ENCODE measurements at places on chromosomes 13 and 19.

DNA sequence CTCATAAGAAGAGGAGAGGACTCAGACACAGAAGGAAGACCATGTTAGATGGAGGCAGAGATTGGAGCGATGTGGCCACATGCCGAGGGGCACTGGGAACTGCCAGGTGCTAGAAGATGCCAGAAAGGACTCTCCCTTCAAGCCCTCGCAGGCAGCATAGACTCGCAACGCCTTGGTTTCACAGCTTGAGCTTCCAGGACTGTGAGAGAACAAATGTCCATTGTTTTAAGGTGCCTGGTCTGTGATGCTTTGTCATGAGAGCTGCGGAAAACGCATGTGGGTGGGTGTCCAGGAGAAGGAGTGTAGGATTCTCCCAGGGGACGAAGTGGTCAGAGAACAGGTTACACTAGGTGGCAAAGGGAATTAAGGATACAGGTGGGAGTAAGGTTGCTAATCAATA lies 125.9 kb upstream of the USP29 start:
- no peak overlapping the region for H3K4me3 ChIP-seq
- H3K36me3 ChIP-seq: no peaks in the 10 kb centered on the region
- no peak for DNase-seq
- no peaks in the 10 kb centered on the region for H3K4me1 ChIP-seq

DNA sequence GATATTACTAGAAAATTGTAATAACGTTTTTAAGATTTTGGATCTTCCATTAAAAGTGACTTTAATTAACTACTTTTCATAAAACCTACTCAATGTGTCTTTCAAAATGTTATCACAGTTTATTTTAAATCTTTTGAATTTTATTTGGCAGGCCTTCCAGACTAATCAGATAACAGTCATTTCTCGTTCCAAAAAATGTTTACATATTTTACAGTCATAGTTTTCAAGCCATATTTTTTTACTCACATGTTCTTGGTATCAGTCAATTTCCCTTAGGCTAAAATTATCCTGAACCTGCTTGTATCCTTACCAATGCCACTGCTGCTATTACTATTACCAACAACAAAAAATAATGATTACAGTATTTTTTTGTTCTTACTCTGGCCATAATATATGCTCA lies 1783.5 kb downstream of the SLITRK5 start:
- H3K27me3 ChIP-seq: no peaks in the 10 kb centered on the region
- H3K36me3 ChIP-seq: no peaks in the 10 kb centered on the region
- H3K27ac ChIP-seq: no peak overlapping the region

- H3K4me1 ChIP-seq: no peaks in the 10 kb centered on the region
- no peaks in the 10 kb centered on the region for H3K36me3 ChIP-seq
- DNase-seq: no peak
- no peak overlapping the region for H3K4me3 ChIP-seq
- H3K27ac ChIP-seq: no peak overlapping the region
Measured at GRCh38 chr13:65453982-65454381, 1776.2 kb downstream of the PCDH9 start.

GRCh38 chr19:7877249-7877836 lies 3.2 kb upstream of the PRR36 start:
- no peak overlapping the region for H3K4me3 ChIP-seq
- no peaks in the 10 kb centered on the region for H3K36me3 ChIP-seq
- H3K4me1 ChIP-seq: peaks cover under 1% of the 10 kb centered on the region
- H3K27me3 ChIP-seq: peaks cover 12% of the 10 kb centered on the region

DNA sequence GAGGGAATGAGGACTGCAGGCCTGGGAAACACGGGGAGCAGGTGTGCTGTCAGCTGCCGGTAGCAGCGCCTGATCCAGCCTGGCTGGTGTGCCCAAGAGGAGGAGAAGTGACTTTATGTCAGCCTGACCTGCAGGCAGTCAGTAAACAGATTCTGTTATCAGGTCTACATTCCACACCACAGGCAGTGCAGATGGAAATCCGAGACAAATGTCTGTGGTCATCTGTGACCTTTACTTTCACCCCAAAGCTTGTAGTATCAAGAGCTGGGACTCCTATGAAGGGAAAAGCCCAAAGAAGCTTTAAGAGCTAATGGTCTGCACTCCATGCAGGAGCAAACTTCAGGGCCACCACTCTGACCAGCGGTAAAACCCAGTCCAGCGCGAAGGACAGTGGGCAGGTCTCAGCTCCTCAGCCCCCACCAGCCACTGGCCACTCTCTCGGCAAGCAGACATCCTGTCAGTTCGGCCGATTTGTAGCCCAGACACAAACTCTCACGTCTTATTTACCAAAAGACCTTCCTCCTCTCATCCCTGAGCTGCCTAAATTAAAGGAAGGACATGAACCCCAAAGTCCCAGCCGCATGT lies 7.7 kb downstream of the EPS15L1 start:
- peak; percentile 56 for DNase-seq
- H3K4me1 ChIP-seq: peaks cover 12% of the 10 kb centered on the region
- H3K4me3 ChIP-seq: no peak overlapping the region
- no peaks in the 10 kb centered on the region for H3K27me3 ChIP-seq
- no peaks in the 10 kb centered on the region for H3K36me3 ChIP-seq

DNA sequence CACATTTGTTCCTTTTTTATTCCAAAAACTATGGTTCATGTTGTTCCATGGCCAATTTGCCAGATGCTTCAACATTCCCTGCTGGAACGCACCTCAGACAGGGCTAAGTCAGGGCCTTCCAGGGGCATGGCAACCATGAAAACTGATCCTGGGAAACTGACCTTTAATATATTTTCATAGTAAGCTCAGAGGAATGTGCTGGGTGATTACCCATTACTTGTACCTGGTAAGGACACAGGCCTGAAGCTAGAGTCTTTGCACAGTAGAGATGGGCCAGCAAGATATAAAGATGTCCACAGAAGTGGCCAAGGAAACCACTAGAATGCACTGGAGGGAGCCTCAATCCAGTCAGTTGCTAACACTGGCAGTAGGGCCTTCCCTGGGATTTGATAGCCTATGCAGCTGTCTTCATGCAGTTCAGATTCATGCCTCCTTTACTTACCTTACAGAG lies 353.1 kb downstream of the ENOX1 start:
- no peak overlapping the region for H3K4me3 ChIP-seq
- H3K27ac ChIP-seq: no peak overlapping the region
- no peaks in the 10 kb centered on the region for H3K36me3 ChIP-seq
- no peaks in the 10 kb centered on the region for H3K4me1 ChIP-seq
- no peaks in the 10 kb centered on the region for H3K27me3 ChIP-seq
- no peak for DNase-seq
